ENCODE measurements at places on chromosomes 5 and 9.

GRCh38 chr5:143008809-143009521 lies 238.8 kb downstream of the ARHGAP26 start:
- DNase-seq: peak; percentile 76

DNA sequence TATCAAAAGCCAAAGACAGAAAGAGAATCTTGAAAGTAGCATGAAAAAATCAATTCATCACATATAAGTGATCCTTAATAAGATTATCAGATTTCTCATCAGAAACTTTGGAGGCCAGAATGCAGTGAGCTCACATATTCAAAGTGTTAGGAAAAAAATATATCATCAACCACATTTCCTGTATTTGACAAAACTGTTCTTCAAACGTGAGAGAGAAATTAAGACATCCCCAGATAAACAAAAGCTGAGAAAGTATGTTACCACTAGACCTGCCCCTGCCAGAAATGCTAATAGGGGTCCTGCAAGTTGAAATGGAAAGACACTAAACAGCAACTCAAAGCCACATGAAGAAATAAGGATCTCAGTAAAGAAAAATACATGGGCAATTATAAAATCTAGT lies 29.9 kb downstream of the HACD4 start:
- DNase-seq: no peak

DNA sequence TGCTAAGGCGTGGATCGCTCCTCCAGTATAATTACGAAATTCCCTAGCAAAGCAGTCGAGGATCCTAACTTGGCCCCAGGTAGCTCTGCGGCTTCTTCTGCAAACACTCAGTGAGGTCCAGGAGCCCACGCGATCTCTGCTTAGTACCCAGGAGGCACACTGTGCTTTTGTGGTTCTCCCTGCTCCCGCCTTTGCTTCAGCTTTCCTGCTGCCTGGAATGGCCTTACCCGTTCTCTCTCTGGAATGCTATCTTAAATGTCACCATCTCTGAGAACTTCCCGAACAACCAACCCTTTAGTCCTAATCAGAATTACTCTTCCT lies 639 bp downstream of the INVS start:
- peak; percentile 27 for DNase-seq

DNA sequence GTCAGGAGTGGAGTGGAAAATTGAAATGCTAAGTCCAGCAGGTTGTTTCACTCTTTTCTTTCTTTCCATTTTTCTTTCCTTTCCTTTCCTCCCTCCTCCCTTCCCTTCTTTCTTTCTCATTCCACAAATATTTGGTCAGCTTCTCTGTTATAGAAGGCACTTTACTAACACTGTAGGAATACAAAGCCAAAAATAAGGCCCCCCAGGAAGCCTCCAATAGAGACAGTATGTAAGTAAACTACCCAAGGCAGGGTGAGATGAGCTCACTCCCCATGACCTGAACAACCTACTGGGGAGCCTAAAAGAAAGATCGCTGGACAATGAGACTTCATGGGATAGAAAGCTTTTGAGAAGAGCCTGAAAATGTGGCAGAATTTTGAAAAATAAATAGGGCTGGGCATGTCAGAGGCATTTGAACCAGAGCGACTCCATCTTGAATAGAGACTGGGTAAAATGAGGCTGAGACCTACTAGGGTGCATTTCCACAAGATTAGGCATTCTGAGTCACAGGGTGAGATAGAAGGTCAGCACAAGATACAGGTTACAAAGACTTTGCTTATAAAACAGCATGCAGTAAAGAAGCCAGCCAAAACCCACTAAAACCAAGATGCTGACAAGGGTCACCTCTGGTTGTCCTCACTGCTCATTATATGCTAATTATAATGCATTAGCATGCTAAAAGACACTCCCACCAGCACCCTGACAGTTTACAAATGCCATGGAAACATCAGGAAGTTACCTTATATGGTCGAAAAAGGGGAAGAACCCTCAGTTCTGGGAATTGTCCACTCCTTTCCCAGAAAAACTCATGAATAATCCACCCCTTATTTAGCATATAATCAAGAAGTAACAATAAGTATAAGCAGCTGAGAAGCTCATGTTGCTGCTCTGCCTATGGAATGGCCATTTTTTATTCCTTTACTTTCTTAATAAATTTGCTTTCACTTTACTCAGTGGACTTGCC lies 158.9 kb upstream of the EGFLAM start:
- no peak for DNase-seq

DNA sequence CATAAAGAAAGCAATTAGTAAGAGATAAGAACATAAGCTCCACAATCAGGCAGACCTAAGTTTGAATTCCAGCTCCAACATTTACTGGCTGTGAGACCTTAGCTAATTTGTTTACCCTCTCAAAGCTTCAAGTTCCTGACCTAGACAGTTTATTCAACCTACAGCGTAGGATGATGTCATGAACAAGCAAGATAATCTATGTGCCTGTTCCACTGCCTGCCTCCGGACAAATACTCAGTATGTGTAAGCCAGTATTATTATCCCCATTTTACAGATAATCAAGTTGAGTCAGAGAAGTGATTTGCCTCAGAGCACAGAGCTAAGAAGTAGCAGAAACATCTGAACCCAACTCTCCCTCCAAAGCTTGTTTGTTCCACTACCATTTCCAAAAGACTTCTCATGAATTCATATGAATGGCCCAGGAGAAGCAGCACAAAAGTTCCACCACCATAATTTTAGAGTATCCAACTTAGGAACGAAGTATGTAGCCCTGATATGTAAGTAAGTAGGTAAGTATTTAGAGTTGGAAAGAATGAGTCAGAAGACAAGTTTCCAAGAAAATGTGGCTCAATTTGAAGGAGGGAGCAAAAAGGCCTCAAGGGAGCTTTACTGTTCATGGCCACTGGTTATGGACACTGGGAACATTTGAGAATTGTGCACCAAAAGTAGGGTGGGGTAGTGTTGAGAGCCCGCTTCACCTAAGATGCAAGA lies 398.2 kb downstream of the NFIB start:
- DNase-seq: no peak

GRCh38 chr5:74810915-74811314 lies 43.9 kb downstream of the NSA2 start:
- DNase-seq: no peak

- DNase-seq: no peak
Observed at GRCh38 chr9:32881948-32882347, 98.6 kb downstream of the TMEM215 start.

Data from NCI-H2029 (cell line).